Jurkat, Clone E6-1 (cell line): ENCODE measurements at places on chromosomes 5 and 9.

DNA sequence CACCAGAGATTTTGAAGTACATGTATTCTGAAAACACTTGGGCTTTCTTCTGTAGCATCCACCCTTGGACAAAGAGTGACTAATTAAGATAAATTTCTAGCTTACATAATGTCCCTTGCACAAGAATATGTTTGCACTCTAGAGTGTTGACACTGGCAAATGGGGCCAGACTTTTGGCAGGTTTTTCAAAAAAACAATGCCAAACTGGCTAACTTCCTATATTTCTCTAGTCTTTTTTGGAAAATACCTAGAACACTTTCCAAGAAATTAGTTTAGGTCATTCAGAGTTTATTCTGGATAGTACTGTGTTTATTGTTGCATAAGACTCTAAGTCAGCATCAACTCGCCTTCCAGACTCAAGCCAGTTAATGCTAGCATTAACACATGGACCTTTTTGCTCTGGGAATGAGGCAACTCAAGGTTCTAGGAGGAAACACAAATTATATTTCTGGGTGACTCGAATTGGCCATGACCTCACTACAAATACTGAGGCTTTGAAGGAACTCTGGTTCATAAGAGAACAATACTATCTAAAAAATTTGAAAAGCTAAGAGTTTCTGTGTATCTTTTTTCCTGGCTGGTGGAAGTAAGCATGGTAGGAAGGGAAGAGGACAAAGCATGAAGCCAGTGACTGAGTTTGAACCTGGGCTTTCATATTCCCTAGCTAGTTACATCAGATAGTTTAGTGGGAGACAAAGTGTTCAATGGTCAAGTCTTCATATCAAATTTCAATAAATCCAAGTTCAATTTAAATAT, 101.6 kb downstream of the NREP start:
- no peak for DNase-seq

DNA sequence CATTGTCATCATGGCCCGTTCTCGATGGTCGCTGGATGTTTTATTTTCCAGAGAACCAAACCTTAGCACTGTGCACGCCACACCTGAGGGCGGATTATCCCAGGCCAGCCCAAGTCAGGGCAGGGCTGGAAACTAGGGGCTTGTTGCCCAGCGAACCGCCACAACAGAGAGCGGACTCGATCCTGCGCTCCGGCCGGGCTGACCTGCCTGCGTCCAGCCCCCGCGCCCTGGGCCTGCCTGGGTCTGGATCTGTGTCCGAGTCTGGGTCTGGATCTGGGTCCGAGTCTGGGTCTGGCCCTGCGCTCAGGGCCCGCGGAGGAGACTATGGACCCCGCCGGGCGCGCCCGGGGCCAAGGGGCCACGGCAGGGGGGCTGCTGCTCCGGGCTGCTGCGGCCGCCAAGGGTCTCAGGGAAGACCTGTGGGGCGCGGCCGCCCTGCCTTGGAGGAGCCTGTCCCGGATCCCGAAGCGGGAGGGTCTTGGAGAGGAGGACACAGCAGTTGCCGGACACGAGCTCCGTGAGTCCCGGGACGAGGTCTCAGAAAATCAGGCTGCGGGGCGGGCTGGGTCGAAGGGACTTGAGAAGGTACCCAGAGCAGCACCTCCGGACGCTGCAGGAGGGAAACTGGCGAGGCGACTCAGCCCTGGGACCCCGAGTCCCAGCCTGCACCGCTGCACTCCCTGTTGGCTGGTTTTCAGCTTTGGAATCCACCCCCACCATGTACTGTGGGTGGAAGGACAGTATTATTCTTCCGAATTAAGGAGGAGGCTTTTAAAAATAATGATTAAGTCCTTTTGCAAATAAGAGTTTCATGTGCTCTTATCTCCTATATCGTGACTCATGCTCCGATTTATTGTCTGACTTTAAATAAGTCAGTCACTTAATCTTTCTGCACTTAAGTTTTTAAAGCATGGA, at the start of gene ANKDD1B:
ANKDD1B (plus strand) TSS at position 143 of the 915 bp plus-strand sequence; CDS start at position 325, 182 bp downstream.
- DNase-seq: no peak

- no peak for DNase-seq
Measured at GRCh38 chr5:141965071-141965470, 3.8 kb upstream of the RNF14 start.

GRCh38 chr9:13823026-13823425, 490.9 kb downstream of the NFIB start:
- no peak for DNase-seq

DNA sequence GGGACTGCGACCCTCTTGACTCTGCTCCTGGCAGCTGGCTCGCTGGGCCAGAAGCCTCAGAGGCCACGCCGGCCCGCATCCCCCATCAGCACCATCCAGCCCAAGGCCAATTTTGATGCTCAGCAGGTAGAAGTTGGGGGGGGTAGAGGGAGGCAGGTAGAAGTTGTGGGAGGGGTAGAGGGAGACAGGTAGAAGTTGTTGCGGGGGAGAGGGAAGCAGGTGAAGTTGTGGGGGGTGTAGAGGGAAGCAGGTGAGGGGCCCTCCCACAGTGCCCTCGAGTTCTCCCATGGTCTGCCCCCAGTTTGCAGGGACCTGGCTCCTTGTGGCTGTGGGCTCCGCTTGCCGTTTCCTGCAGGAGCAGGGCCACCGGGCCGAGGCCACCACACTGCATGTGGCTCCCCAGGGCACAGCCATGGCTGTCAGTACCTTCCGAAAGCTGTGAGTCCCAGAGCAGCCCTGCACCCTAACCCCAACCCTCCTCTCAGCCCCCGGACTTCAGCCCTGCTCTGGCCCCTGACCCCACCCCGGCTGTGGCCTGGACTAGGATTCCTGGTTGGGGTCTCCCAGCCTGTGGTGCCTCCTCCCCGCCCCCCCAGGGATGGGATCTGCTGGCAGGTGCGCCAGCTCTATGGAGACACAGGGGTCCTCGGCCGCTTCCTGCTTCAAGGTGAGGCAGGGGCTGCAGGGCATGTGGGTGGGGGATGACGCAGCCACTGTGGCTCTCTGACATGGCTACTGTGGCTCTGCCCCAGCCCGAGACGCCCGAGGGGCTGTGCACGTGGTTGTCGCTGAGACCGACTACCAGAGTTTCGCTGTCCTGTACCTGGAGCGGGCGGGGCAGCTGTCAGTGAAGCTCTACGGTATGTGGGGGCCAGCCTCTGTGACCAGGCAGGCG, 537 bp downstream of the C8G start:
- no peak for DNase-seq

DNA sequence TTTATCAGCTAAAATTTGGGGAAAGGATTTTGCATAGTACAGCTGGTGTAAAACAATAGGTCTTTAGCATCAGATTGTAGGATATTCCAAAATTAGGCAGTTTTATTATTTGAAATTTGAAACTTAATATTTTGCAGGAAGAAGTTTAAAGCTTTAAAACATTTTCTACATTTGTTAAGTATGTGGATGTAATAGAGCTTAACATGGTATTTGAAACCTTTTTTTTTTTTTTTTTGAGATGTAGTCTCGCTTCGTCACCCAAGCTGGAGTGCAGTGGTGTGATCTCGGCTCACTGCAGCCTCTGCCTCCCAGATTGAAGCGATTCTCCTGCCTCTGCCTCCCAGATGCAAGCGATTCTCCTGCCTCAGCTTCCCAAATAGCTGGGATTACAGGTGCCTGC, 2.9 kb downstream of the DENND4C start:
- DNase-seq: no peak

DNA sequence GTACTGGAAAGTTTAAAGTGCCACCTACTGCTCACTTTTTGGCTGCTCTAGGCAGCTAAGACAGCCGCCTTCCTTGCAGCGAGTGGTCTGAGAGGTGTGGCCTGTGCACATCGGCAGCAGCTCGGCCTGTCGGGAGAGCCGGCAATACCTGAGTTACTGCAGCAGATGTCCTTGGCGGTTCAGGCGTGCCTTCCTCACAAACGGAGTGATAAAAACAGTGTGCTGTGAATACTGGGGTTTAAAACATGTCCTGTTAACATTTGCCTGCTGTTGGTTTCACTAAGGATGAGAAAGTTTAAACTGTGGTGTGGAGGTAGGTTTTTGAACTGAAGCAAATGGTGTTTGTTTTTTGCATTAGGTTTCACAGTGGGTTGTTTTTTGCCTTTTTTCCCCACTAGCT, 12.9 kb downstream of the TRAF2 start:
- no peak for DNase-seq

DNA sequence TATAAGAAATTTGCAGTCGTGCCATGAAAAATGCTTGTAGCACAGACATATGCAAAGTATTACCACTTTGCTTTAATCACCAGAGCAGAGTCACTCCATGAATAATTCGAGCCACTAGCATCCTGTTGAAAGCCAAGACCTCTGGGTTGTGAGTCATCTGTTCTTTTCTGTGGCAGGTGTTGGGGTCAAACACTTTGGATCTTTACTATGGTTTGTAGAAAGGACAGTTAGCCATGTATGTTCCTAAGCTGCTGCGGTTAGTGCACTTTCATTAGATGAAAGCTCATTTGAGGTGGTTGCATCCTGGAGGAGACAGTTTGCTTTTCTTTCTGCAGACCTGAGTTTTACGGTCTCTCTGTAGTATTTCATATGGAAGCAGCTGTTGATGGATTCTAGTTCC, 223.7 kb downstream of the DMRT2 start:
- peak; percentile 9 for DNase-seq

DNA sequence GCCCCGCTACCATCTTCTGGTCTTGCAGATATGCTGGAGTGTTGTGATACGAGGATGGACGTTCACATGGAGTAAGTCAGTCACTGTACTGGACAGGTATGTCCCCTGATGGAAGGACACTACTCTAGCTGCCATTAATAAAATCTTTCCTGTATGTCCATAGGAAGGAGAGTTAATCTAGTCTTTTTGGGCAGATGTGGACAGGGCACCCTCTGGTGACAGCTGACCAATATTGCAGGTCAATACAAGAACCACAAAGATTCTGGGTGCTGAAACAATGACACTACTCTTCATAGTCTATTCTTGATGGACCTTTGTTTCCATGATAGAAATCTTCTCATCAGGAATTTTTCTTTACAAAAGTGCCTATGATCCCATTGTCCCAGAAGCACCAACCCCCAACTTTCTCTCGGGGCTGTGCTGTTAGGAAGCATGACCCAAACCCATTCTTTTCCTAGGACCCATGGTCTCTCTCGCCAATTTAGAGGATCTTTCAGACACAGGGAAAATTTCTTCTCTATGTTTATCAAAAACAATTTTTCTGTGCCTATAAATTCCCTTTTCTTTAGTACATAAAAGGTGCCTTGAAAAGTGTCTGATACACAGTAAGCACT, 376.9 kb downstream of the DTWD2 start:
- DNase-seq: no peak

- no peak for DNase-seq
Measured at GRCh38 chr5:68548959-68549676, 333.6 kb downstream of the PIK3R1 start.

GRCh38 chr5:28404363-28405071, 1366.1 kb upstream of the CDH9 start:
- no peak for DNase-seq

- DNase-seq: no peak
Measured at GRCh38 chr5:145104106-145104505, 731.0 kb downstream of the PRELID2 start.

GRCh38 chr9:108074900-108075299, 585.3 kb upstream of the KLF4 start:
- no peak for DNase-seq

- DNase-seq: peak; percentile 24
Measured at GRCh38 chr5:100430268-100431195, 104.6 kb upstream of the FAM174A start.

DNA sequence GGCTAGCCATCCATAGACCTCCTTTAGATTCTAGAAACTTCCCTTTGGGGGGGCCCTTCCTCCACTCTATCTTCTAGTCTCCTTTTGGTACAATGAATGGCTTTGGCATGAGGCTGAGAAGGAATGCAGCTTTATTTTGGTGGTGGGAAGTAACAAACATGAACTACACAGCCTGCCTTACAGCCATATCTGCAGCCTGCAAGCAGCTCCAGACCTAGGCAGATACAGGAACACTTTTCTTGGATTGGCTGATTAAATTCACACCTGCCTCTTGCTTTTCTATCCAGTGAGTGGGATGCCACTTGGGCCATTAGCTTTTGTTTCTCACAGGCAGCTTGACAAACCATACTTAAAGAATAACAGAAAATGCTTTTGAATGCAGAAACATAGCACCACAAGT, 28.2 kb downstream of the NR6A1 start:
- no peak for DNase-seq

- no peak for DNase-seq
Measured at GRCh38 chr5:155268770-155269425, 255.3 kb downstream of the KIF4B start.

DNA sequence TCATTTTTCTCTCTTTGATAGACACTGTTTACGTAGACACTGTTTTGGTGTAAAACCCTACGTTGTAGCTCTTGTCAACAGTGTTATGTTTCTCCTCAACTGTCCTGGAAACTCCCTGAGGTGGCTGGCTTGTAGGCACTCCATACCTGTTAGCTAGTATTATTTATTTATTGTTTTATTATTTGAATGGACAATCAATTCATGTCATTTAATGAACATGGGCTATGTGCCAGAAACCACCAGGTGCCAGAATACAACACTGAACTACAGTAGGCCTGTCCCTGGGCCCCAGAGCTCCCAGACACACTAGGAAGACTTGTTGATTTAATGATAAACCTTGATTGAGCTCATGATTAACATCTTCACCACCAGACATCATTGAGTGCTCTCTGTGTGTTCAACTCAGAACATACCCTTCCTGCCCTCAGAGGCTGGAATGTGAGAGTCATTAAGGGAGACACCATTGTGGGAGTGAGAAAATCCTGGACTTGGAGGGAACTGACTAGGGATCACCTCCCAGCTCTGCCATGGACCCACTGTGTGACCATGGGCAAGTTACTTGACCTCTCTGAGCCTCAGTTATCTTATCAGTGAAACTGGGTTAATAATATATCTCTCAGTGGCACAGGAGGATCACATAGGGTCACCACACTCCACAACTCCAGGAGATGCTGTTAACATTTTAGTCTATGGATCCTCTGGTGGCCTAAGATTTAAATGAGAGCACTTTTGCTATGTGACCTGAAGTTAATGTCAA, 19.2 kb downstream of the IRF1 start:
- DNase-seq: no peak

DNA sequence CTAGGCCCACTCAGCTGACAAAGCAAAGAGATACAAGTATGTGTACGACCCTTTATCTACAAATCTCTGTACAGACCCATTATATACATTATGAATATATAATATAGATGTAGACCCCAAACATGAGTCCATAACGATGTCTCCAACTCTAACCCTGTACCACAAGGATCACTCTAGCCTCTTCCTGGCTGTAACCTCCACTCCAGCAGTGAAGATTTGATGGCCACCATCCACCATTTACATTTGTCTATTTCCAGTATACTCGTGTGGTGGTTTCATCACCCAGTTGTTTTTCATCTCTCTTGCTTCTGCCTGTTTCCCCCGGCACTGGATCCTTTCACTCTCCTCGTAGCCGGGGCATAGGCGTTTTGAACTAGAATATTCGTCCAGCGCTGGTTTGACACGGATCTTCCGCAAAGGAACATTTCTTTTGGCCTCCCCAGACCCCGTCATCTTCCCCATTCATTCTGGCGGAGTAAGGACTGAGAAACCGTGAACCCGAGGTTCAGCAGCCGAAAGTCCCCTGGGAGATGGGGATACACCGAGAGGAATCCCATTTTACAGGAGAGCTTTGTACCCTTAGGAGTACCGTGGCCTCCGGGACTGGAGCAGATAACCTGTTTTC, 828 bp upstream of the TRIO start:
- DNase-seq: no peak

GRCh38 chr9:134735441-134736175, 94.0 kb downstream of the COL5A1 start:
- DNase-seq: no peak

GRCh38 chr5:163809473-163809872, 304.1 kb downstream of the MAT2B start:
- DNase-seq: no peak
